M059J (cell line): ENCODE measurements at places on chromosomes 4 and X.

- DNase-seq = peak; percentile 96
Measured at GRCh38 chr4:4659871-4660651, 118.2 kb upstream of the STX18 start.

DNA sequence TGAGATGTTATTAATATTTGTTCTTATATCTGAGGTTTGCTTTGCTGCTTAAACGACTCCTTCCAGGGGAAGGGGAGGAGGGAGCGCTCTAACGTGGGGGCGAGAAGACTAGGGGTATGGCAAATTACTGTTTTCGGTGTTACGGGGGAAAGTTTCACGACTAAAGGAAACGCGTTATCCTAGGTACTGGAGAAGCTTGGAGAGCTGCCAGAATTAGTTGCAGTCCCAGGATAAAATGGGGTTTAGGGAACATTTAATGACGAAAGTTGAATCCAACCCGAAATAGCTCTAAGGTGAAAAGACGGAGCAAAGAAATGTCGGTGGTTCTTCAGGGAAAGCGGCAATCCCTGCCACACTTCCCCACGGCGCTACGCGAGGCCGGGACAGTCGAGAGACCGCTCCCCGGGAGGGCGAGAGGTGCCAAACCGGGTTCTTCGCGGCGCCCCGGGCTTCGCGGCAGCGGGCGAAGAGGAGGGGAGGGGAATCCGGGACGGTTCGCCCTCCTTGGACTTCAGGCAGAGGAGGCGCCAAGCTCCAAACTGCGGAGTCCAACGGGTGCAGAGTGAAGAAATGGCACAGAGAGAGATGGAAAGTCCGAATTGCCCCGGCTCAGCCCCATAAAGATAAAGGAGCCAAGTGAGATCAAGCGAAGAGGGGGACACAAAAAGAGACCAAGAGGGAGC, 724 bp downstream of the THOC2 start:
- peak; percentile 54 for DNase-seq

DNA sequence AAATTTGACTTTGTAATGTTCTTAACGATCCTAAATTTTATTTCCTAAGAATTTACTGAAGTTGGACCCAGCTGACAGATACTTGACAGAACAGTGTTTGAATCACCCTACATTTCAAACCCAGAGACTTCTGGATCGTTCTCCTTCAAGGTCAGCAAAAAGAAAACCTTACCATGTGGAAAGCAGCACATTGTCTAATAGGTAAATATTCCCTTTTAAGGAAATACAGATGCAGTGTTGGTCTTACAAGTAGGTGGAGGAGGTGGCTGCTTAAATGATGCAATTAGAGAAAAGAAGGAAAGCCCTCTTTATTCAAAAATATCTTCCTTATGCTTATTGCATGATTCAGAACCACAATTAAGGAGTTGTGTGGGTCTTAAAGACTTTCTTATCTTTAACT, 73.5 kb downstream of the RS1 start:
- DNase-seq = no peak

- DNase-seq = no peak
Measured at GRCh38 chrX:119363391-119363790, 35.7 kb upstream of the SLC25A43 start.
